ENCODE measurements at places on chromosomes 6 and 20.

DNA sequence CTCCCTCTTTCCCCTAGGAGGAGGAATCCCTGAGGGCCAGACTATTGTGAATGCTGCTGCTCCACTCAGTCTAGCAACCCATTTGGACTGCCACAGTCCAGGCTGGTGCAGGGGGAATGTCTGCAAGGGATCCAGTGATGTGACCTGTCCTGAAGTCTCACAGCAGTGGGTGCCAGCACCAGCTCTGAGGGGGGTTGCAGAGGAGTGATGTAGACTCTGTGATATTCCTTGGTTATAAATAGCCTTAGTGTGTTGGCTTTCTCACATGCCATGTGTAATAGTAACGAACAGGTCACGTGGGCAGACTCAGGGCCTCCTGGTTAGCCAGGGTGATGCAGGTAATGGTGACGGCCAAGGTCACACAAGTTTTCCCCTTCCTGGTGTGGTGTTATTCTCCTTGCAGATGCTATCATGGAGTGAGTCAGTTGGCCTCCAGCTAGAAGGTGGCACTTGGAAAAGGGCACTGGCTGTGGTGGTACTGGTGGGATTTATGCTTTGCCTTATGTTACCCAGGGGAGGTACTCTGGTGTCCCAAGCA is 404.4 kb downstream of the UTRN start:
- no peak for DNase-seq

GRCh38 chr6:157403686-157404051 is 22.7 kb downstream of the ZDHHC14 start:
- DNase-seq: no peak

GRCh38 chr6:139290787-139291311 is 949 bp downstream of the TXLNB start:
- DNase-seq: peak; percentile 72

- DNase-seq: peak; percentile 50
These were observed 4.5 kb upstream of the TREM2 start for GRCh38 chr6:41167173-41167963.

GRCh38 chr6:115220551-115221159 is 840.0 kb downstream of the FRK start:
- no peak for DNase-seq

- DNase-seq: peak; percentile 87
These were observed 32.9 kb upstream of the ERVFRD-1 start for GRCh38 chr6:11144393-11144851.

GRCh38 chr6:37083243-37084138 is 78.0 kb downstream of the FGD2 start:
- peak; percentile 93 for DNase-seq

GRCh38 chr6:45314146-45314545 is 14.0 kb upstream of the RUNX2 start:
- DNase-seq: no peak

DNA sequence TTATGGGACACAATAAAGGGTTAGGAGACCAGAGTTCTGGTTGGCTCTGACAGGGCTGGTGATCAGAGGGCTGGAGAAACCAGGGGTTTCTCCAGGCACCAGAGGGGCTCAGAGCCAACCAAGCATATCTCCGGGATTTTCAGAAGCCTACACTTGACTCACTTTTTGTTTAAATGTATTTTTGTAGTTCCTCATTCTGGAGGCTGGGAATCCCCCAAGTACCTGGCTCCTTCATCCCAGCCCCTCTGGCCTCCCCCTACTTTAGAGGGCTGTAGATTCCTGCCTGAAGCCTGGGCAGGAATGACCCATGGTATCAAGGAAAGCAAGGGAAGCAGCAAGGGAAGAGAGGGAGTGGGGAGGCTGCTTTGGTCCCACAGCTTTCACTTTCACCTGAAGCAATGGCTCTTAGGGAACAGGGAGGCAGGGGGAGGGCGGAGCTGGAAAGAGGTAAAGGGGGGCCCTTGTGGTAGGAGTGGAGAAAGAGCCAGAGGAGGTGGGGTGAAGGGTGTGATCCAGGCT is 973 bp downstream of the CD40 start:
- DNase-seq: peak; percentile 73

DNA sequence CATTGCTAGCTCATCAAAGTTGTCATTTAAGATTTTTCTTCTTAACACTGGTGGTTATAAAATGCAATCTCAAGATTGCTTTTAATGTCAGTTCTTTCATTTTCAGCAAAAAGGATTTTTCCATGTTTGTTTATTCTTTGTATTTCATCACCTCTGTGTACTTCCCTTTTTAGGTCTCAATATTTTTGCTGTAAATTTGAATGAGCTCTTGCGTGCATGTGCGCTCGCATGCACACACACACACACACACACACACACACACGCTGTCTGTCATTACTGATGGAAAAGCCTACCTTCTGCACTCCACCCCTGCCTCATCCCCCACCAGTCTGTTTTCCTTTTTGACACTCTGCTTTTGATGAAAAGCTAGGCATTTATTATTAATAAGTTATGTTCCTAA is 85.3 kb upstream of the FYN start:
- DNase-seq: peak; percentile 77

All from suppressor macrophage treated with lipopolysaccharide for 1 hour (primary cell).